ENCODE measurements at places on chromosomes 11 and 22. TPM values are rescaled to one million over a fixed set of nuclear protein-coding genes. Genes with fewer than 3 reads are reported as not detected.
A peak's percentile ranks its signal among the peaks of the same experiment; 100 is the strongest.

Gene ANO1
- 2.3 TPM for total RNA-seq

DNA sequence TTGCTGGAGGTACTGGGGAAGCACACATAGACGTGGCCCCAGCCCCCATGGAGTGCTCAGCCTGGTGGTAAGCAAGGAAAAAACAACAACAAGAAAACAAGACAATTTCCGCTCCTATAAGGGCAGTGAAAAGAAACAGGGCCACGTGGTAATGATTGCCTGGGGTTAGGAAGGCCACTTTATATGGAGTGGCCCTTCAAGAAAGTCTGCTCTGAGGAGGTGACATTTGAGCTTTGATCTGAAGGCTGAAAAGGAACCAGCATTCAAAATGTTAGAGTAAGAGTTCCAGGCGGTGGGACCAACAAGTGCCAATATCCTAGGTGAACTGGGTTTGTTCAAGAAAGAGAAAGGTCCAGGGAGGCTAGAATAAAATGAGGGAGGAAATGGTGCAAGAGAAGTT lies 87.6 kb downstream of the SCN3B start:
- no peak for DNase-seq

DNA sequence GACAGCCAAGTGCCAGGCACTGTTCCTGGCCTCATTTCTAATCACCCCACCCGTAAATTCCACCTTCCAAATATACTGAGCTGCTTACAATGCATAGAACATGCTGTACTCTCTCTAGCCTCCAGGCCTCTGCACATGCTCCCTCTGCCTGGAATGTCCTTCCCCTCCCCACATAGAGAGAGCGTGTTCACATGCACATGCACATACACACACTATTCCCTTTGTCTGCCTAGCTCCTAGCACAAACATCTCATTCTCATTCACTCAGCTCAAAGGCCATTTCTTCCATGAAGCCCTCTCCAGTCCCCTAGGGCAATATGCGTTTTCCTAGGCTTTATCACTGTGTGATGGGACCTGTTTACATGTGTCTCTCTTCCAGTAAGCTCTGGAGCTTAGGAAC lies 144.6 kb downstream of the WT1 start:
- no peak for DNase-seq

- DNase-seq: peak; percentile 97
Measured at GRCh38 chr22:23402275-23403151, 177.6 kb downstream of the IGLL1 start.

DNA sequence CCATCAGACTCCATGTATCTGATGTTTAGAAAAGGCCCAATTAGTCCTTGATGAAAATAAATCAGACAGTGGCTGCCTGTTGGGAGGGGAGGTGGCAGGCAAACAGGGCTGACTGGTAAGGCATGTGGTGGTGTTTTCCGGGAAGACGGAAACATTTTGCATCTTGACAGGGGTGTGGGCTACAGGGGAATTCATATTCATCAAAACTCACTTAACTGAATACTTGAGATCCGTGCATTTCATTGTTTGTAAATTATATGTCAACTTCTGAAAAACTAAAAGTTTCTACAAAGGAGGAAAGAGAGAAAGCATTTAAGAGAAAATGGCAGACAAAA lies 10.1 kb upstream of the MOB2 start:
- no peak for DNase-seq

- DNase-seq: no peak
Measured at GRCh38 chr11:44608651-44608990, 43.2 kb downstream of the CD82 start.

GRCh38 chr11:82959987-82960778 lies 58.6 kb downstream of the DDIAS start:
- DNase-seq: no peak

- DNase-seq: no peak
Measured at GRCh38 chr11:72896431-72896830, 82.2 kb downstream of the ATG16L2 start.

DNA sequence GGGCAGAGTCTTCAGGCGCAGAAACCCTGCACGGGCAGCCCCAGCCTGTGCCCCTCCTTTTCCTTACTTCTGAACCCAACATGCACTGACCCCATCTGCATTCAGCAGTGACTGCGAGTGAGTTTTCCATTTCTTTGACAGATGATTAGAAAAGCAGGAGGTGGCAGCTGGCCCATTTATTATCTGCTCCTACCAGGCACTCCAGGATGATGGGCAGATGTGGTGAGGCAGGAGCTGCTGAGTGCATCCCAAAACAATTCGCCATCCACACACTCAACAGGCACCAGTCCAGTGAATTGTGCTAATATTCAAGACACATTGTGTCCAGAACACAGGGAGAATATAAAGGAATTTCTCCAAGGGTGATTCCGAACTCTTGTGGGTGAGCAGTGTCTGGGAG lies 208.5 kb downstream of the TENM4 start:
- no peak for DNase-seq

- no peak for DNase-seq
Measured at GRCh38 chr11:58641341-58641740, 18.9 kb downstream of the CNTF start.

GRCh38 chr11:26219183-26220117 lies 112.5 kb upstream of the ANO3 start:
- no peak for DNase-seq
